ENCODE measurements at places on chromosomes 2 and 18.

DNA sequence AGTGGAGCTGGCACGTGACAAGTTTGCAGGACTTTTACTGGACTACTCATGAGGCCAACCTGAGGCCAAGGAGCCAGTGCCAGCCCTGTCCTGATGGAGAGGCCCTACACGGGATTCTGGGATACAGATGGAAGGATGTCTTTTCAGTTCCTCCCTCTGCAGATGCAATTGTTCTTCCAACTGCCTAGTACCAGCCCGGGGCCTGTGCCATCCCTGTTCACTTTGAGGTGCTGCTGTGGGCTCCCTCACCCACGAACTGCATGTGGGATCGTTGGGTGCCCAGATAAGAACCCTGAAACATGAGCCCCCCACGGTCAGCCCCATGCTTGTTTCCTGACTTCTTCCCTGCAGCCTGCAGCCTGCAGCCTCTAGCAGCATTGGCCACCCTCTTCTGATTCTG lies 25.3 kb upstream of the LAPTM4A start:
- no peak for DNase-seq

- no peak for DNase-seq
Observed at GRCh38 chr2:129925381-129925780, 54.1 kb upstream of the RAB6C start.

DNA sequence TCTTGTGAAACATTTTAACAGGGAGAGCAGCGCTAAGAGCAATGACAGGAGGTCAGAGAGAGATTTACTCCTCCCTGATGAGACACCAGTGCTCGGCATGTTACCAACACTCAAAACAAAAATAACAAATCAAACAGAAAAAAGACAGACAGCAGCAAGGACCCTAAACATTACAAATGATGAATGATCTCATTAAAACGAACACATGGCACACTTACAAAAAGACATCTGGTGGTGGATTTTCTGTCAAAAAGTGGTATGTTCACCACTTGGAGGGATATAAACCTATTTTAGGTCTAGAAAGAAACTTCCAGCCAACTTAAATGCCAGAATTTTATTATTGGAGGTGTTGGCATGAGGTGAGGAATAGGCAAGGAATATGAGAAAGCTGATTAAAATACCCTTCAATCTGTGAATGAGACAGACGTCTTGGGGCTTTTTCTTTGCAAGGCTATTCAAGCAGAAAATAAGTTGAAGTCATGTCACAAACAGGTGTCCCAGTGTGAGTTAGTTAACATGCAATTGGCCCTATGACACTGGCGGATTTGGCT lies 112.8 kb downstream of the PRELID3A start:
- DNase-seq, result no peak

DNA sequence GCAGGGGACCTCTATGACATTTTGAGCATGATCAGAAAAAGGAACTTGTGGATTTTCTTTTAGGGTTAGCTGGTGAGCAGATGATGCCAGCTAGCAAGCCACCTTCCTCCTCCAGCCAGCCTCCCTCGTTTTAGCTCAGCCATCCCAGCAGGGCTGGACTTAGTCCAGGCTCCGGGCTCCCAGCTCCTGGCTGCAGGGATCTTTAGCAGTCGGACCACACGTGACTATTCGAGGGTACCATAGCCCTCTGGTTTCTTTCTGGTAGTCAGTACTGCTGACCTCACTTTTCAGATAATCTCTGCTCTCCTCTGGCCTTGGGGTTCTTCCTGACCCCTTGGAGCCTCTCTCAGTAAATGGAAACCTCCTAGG lies 31.8 kb downstream of the NCK2 start:
- peak; percentile 30 for DNase-seq

- peak; percentile 88 for DNase-seq
Observed at GRCh38 chr2:207926133-207926988, 99.0 kb downstream of the PLEKHM3 start.

GRCh38 chr18:55588111-55588869 lies at the start of gene TCF4:
TCF4 (minus strand) TSS chr18:55588192; CDS start chr18:55587116, 1,076 bp downstream.
- DNase-seq, result peak; percentile 78

DNA sequence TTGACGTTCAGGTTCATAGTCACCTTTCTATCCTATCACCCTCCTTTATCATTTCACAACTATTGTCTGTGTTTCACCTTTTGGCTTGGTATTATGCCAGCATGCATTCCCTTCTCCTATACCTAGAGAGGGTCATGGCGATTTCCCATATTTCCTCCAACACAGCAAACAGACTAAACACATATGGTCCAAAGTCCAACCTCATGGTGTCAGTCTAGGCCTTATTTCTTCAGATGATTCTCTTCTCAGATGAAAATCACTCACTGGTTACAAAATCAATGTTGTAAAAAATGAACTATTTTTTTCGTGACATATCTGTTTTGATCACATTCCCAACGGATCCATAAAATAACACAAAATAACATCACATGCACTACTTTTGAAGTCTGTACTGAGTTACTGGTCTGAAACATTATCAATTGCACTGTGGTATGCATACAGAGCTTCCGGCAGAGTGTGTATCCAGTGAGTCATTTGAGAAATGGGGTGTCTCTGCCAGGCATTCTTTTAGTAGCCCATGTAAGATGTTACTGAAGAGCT lies 204.8 kb upstream of the GALNT5 start:
- no peak for DNase-seq

GRCh38 chr2:7007846-7008741 lies 90.9 kb downstream of the RNF144A start:
- DNase-seq, result peak; percentile 88

GRCh38 chr2:219254590-219255201 lies 978 bp upstream of the TUBA4A start:
- peak; percentile 77 for DNase-seq

- DNase-seq, result no peak
Observed at GRCh38 chr2:230899287-230899686, 25.8 kb downstream of the GPR55 start.

DNA sequence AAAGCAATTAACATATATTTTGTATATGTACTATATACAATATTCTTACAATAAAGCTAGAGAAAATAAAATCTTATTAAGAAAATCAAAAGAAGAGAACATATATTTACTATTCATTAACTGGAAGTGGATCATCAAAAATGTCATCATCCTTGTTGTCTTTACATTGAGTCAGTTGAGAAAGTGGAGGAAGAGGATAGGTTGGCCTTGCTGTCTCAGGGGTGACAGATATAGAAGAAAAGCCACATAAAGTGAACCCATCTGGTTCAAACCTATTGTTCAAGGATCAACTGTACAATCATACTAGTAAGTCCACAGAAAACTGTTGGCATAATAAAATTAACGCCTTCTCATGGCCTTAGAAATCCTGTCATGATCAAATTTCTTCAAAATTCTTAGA lies 26.6 kb downstream of the SESTD1 start:
- peak; percentile 22 for DNase-seq

- no peak for DNase-seq
Observed at GRCh38 chr2:207868855-207869596, 99.3 kb upstream of the FZD5 start.

DNA sequence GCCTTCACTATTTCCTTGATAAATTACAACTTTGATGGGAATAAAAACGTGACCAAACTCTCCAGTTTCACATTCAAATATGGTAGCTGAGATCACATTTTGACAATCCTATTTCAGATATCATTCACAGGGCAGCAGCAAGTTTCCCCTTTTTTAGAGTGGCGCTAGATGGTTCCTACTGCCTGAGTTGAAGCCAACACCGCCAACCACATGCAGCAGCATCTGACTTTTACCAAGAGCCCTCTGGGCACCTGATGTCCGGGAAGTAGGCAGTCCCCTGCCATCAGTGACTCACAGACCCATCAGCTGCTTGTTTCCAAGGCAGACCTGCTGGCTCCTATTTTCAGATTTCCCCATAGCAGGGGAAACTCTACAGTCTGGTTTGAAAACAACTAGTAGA lies 4.0 kb upstream of the MREG start:
- peak; percentile 75 for DNase-seq

DNA sequence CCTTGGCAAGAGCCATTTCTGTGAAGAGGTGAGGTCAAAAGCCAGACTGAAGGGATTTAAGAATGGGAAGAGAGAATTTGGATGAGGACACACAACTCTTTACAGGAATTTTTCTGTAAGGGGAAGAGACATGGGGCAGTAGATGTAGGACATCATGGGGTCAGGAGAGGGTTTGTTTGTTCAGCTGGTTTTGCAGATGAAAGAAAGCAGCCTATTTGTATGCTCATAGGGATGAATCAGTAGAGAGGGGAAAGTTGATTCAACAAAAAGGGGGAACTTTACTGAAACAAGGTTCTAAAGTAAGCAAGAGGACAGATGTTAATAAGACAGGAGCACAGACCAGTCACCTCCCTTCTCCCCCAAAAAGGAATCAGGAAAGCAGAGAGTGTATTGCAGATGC lies 11.2 kb downstream of the SCG2 start:
- no peak for DNase-seq

- DNase-seq, result peak; percentile 60
Observed at GRCh38 chr18:45059695-45060094, 379.0 kb downstream of the SETBP1 start.

GRCh38 chr2:212193056-212193455 lies 345.5 kb downstream of the ERBB4 start:
- no peak for DNase-seq

DNA sequence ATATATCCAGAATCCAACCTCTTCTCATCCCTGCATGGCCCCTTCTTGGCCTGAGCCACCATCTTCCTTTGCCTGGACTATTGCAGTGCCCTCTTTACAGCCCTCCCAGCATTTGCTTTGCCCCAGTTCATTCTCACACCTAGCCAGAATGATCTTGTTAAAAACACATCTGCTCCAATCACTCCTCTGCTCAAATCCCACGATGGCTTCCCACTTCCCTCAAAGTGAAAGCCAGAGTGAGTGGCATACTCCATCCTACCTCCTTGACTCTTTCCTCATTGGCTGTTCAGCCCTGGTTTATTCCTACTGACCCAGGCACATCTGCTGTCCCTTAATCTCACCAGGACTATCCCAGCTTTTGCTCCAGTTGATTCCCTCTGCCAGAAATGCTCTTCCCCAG lies 14.7 kb downstream of the SULT6B1 start:
- no peak for DNase-seq

GRCh38 chr2:181937473-181937872 lies 45.9 kb downstream of the ITPRID2 start:
- DNase-seq, result peak; percentile 76

DNA sequence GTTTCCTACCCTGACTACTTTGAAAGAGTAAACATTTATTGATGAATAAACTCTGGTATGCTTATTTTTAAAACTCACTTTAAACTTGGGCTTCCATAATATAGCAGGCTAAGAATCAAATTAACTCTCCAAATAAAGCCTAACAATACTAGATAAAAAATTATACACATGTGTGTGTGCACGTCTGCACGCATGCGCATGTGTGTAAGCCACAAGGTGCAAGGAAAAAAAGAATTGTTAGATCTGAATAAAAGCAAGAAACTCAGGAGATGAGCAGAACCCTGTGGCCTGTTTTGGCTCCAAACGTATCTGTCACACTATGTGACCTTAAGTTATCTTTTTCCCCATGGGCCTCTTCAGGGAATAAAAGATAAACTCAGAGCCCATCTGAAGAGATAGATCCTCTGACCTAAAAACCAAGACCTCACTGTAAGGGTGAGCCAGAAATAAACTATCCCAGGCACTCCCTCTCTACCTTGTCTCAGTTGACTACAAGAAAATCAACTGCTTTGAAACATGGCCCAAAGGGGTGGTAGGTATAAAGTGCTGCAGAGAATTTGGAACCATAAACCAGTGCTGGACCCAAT lies 6.3 kb downstream of the HDHD2 start:
- DNase-seq, result no peak

DNA sequence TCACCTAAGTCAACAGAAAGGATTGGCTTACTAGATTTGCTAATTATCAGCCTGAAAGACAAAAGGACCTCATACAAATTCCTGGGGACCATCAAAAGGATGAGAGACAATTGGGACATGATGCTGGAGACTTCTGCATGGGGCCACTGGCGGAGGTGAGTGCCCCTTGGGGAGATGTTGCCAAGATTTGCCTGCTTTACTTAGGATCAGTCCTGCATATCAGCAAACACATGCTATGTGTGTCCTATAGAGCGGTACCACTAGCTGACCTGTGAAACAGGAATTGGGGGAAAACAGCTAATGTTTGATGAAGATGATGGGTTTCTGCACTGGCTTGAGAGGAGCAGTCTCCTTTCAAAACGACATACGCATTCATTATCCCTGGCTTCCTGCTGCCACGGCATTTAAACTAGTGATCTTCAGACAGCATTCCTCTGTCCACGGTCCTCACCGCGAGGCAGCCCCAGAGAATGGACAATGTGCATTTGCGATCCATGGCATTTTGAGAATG lies 104.2 kb downstream of the TGIF1 start:
- no peak for DNase-seq

- DNase-seq, result no peak
Observed at GRCh38 chr2:32058130-32058529, 5.2 kb upstream of the SPAST start.

- DNase-seq, result no peak
Observed at GRCh38 chr2:51629406-51629805, 597.5 kb upstream of the NRXN1 start.

- no peak for DNase-seq
Observed at GRCh38 chr2:74007121-74007520, 22.4 kb downstream of the TET3 start.

DNA sequence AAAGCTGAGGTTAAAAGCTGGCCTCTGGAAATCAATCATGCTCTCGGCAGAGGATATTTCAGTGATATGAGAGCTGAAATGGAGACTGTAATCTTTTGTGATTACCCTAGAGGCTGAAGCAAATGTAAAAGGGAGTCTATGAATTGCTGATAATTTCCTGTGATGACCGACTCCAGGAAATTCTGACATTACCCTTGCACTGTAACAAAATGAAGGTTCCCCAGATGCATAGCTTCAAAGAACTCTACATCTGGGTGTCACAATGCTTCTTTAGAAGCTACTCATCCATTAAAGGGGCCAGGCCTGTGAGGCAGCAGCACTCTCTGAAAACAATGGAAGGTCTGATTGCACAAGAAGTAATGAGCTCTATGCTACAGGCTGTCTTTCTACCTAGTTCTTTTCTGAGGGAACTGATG lies 268.2 kb upstream of the SESTD1 start:
- DNase-seq, result no peak
